ENCODE measurements at places on chromosomes 4 and X. TPM values are rescaled to one million over a fixed set of nuclear protein-coding genes. Genes with fewer than 3 reads are reported as not detected.
A peak's percentile ranks its signal among the peaks of the same experiment; 100 is the strongest.

GRCh38 chrX:65667503-65668376 is at the start of gene MSN:
Gene MSN (plus strand): TSS chrX:65667654. CDS start chrX:65667842, 188 bp downstream.
- peak; percentile 71 for DNase-seq

- no peak for DNase-seq
Measured at GRCh38 chr4:164571593-164572390, 182.1 kb upstream of the SMIM31 start.

- DNase-seq: no peak
Measured at GRCh38 chrX:53688300-53688699, 1.8 kb upstream of the HUWE1 start.

GRCh38 chr4:97845758-97846157 is 297.5 kb downstream of the STPG2 start:
- no peak for DNase-seq

GRCh38 chr4:111664308-111664945 is 480.8 kb upstream of the FAM241A start:
- no peak for DNase-seq

DNA sequence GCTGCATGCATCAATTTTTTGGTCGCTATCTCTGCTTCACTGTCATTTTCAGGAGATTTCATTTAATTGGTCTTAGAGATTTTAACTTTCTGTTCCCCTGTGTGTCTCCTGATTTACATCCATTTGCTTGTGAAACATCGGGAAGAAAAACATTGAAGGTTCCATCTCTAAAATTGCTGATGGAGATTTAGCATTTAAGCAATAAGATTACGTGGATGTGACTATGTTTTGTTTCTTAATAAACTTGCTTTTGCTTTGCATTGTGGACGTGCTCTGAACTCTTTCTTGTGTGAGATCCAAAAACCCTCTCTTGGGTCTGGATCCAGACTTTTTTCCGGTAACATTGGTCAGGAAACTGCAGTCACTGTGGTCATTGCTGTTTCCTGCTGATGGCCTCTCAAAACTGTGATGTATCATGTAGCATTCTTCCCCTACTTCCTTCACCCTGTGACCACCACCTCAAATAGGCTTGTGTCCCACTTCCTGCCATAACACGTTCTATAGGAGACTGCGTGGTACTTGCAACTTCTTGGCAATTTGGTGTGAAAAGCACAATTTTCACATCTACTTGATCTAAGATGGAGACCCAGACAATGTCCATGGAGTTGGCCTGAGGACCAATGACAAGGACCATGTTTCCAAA is 4.9 kb downstream of the CXCL2 start:
- no peak for DNase-seq

GRCh38 chr4:140689623-140690022 is 66.6 kb downstream of the TBC1D9 start:
- no peak for DNase-seq

DNA sequence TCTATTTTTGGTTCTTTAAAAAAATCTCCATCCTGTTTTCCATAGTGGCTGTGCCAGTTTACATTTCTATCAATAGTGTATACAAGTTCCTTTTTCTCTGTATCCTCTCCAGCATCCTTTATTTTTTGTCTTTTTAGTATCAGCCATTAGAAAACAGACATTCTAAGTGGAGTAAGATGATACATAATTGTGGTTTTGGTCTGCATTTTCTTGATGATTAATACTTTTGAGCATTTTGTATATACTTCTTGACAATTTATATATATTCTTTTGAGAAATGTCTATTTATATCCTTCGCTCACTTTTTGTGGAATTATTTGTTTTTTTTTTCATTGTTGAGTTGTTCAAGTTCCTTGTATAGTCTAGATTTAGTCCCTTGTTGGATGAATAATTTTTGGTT is 382.2 kb upstream of the SPOCK3 start:
- DNase-seq: no peak

GRCh38 chrX:102339312-102340298 is 92.6 kb downstream of the NXF2 start:
- DNase-seq: no peak

DNA sequence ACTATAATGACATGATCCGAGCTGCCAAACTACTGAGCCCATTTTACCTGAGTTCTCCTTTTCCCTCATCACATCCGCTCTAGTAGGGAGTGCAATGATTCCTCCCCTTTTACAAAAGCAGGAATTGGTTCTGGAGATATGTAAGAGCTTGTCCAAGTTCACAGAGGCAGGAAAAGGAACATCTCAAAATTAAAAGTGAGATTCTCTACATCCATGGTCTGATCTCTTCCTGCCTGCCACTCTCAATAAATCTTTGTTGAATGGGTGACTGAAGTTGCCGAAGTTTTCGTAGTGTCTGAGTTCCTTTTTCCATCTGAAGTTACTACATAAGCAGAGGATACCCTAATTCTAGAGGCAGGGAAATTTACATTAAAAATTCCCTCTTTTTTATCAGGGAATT is at the start of gene FGFBP1:
FGFBP1 (minus strand) TSS at position 101 of the 400 bp plus-strand sequence. CDS start 2,108 bp downstream, outside the sequence.
- DNase-seq: no peak

- no peak for DNase-seq
Measured at GRCh38 chr4:26594778-26595177, 10.9 kb downstream of the TBC1D19 start.

GRCh38 chr4:22607382-22607781 is 85.4 kb upstream of the GBA3 start:
- DNase-seq: peak; percentile 18

DNA sequence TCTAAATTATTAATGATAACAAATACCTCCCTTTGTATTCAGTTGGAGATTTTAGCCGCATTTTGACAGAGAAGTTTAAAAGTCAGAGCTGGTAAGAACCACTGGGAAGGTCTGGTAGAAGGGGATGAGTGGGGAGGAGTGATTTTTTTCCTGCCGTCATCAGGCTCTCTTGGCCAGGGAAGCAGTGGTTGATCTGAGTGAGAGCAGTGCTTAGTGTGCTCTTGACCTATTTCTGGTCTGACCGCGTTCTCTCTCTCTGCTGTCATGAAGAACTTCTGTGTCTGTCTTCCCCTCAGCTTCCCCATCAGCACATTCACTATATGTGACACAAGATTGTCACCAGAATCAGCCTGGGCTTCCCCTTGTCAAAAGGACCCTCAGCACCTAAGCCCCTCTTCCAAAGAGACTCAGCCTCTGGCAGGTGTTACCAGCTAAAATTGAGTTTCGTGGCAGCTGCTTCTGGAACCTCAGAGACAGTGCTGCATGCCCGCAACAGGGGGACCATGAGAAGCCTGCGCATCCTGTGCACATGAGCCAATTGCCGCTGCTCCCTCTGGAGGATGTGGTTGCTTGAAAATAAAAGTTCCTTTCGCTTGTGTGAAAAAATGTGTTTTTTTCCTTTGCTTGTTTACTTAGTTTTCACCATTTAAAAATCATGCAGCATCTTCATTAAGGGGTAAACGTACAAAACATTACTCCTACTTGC is 268.9 kb downstream of the C4orf33 start:
- no peak for DNase-seq

The GPR50 gene
- total RNA-seq: not detected

The GABRA4 gene
- not detected for total RNA-seq

The CT83 gene
- total RNA-seq: not detected

The ASB12 gene
- total RNA-seq: 0.29 TPM

The VEGFC gene
- not detected for total RNA-seq

The RHOXF2B gene
- total RNA-seq: not detected

The GSX2 gene
- total RNA-seq: not detected

The INTS6L gene
- 38.6 TPM for total RNA-seq

The ANOS1 gene
- not detected for total RNA-seq

The SHISA3 gene
- total RNA-seq: not detected

All from naive thymus-derived CD8-positive, alpha-beta T cell (primary cell).